ENCODE measurements at places on chromosomes 7 and 10.

GRCh38 chr7:79290841-79291497, 162.5 kb downstream of the MAGI2 start:
- DNase-seq, result no peak

DNA sequence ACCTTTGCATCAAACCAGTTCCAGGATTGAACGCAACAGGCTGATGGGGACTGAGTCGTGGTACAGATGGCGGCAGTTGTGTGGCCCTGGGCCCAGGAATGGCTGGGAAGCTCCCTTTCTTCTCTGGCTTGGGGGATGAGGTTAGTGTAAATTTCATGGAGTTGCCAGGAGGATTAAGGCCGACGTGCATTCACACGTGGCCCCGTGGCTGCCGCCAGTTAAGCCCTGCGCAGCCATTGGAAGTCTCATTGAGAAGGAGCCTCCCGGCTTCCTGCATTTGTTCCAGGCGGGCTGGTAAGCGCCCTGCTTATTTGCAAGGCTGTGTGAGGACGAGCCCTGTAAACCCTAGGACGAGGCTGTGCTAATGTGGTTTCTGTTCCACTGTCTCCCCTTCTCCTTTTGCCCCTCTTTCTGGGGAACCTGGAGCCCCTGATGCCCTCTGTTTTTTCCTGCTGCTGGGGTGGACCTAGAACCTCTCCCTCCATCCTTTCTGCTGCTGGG, 174.7 kb upstream of the TNRC18 start:
- no peak for DNase-seq

- no peak for DNase-seq
Measured at GRCh38 chr7:26959290-26959689, 94.9 kb upstream of the SKAP2 start.

DNA sequence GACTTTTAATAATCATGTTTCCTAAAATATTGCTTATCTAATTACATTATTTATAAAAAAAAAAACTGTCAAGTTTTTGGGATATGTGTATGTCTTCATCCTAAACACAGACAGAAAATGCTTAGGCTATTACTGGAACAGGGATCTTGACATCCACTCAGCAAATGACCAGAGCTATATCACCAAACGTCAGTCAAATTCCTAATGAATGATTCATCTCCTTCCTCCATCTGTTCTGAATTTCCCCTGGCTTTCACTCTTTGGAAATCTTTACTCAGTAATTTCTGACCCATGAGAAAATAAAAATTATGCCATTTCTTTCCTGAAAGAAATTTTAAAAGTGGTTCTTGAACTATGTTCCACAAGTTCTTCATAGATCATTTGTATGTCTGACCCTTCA, 552.4 kb upstream of the KCND2 start:
- no peak for DNase-seq

DNA sequence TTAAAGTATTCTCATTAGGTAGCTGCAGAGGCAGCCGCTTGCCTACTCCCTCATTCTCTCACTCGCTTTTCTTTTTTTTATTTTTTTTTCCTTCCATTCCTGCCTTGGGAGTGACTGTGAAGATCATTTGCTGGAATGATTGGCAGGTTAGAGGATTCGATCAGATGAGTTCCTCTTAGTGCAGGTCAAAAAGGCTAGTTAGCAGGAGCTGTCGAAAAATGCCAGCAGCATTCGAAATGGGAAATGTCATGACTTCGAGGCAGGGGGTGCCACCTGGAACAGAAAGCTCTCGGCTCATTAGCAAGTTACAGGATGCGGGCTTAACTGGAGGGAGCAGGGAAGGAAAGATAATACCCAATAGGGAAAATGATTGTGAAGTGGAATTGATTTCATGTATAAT, 137.5 kb upstream of the FZD1 start:
- no peak for DNase-seq

GRCh38 chr7:116984917-116985316, 31.6 kb downstream of the ST7 start:
- peak; percentile 66 for DNase-seq

DNA sequence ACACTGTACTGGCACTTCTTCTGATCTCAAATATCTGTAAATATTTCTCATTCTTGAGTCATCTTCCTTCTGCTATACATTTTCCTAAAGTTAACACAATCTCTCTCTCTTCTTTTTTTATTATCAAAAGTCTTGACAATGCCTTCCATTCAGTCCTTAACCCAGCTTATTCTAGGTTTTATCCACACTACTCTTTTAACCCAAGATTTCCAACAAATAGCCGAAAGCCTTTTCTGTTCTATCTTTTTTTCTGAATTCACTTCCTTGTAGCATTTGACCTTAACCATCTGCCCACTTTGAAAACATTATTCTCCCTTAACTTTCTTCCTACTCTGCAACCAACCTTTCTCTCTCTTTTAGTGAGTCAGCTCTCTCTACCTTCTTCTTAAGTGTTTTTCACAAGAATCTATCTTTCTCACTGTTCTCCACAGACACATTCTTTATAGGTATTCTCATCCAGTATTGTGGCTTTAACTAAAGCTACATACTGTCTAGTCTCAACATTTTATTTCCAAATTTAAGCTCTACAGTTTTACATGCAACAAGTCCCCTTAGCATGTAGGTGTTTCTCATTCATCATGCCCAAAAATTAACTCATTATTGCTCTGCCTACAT, 915.6 kb downstream of the KCNMA1 start:
- DNase-seq, result no peak

- DNase-seq, result no peak
Measured at GRCh38 chr10:6729071-6729774, 149.1 kb upstream of the PRKCQ start.

GRCh38 chr10:118495499-118495898, 99.9 kb downstream of the PRLHR start:
- no peak for DNase-seq

GRCh38 chr10:78910476-78910875, 158.3 kb upstream of the ZMIZ1 start:
- DNase-seq, result no peak

DNA sequence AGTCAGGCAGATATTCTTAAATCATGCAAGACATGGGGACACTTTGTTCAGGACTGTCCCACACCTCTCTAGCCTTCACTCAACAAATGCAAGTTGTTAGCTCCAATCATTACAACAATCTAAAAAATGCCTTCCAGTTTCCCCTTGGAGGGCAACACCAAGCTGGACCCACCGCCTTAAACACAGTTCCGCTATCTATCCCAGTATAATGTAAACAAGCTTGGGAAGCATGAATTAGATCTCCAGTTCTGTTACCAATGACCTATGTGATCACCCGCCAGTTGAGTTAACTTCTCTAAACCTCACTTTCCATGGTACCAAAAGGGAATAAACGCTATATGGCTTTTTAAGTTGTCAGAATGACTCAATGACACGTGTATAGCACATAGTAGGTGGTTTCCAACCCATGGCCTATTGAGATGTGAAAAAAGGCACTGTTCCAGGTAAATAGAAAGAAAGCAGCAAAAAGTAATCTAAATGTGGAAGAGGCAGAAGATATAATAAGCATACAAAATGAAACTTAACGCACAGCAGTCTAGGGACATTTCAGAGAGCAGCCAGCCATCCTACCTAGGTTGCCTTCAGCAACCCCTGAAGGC, 2.4 kb upstream of the REEP3 start:
- no peak for DNase-seq

DNA sequence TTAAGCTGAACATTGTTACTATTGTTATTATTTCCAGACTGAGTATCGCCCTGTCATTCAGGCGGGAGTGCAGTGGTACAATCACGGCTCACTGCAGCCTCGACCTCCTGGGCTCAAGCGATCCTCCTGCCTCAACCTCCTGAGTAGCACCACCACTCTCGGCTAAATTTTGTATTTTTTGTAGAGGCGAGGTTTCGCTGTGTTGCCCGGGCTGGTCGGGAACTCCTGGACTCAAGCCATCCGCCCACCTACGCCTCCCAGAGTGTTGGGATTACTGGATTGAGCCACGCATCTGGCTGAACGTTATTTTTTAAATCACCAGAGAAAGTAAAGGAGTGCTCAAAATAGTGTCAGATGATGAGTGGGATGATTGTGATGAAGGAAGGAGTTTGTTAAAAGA, 1.4 kb upstream of the HNRNPF start:
- DNase-seq, result no peak

DNA sequence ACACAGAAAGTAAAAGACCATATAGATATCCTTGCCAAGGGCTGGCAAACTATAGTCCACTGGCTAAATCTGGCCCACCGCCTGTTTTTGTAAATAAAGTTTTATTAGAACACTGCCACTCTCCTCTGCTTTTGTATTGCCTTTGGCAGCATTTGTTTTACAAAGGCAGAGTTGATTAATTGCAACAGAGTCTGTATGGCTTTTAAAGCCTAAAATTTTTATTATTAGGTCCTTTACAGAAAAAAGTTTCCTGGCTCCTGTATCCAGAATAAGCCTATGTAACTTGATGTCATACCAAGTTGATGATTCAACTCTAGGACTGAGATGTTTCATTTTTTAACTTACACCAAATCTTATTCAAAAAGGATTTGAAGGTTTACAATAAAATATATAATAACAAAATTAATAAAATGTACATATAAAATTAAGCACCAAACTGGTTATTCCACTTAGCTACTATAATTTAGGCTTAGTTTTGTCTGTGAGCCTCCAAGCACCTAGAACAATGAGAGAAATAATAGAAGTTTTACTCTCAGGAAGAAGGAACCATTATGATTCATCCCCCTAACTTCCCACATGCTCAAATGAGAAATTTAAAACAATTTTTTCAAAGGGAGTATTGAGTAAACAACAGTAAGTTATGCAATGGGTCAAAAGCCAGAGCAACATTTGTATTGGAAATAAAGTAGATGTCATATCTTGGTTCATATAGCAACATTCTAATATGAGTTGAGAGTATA, 31.9 kb downstream of the CPED1 start:
- no peak for DNase-seq

DNA sequence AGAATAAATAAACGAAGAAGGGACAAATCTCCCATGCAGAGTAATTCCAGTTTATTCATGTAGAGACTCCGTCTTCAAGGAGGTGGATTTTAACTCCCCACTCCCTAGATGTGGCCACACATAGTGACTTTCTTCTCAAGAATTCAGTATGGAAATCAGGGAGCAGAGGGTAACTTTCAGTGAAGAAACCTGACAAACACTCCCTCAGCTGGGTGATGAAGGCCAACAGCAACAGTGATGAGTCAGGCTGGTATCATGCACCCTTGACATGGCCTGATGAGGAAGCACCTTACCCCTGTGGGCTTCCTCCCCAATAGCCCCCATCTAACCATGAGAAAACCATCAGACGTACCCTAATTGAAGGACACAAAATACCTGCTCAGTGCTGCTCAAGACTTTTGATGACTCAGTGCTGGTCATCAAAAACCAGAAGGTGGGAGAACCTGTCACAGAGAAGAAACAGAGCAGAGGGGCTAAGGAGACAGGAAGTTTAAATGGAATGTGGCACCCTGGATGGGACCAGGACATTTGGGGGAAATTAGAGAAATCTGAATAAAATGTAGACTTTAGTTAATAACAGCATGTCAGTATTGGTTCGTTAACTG, 50.6 kb downstream of the ADAMTS14 start:
- DNase-seq, result no peak

DNA sequence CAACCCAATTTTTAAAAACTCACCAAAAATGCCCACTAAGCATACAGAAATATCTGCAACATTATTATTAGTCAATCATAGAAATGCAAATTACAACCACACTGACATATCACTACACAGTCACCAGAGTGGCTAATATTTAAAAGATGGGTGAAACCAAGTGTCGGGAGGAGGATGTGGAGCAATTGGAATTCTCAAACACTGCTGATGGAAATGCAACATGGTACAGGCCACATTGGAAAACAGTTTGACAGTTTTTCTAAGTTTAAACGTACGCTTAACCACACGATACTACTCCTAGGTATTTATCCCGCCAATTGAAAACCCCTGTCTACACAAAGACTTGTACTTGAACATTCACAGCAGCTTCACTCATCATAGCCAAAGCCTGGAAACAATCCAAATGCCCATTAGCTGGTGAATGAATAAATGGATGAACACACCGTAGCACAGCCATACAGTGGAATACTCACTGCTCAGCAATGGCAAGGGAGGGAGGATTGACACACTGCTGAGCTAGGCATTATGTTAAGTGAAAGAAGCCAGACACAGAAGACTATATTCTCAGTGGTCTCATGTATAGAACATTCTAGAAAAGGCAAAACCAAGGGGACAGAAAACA, 16.3 kb downstream of the GCK start:
- no peak for DNase-seq

DNA sequence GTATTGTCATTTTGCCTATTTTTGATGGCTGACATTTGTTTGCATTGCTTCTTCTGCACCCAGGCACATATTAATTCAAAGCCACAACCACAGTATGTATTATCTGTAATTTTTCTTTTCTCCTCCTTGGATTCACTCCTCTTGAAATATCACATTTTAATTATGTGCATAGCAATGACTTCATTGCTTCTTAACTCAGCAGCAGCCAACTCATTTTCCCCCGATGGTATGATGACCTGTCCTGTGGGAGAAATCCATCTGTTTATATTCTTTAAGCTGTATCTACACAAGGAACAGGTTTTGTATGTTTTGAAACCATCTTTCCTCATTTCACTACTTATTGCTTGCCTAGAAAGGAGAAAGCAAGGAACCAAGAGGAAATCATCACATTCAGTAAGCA, 588.8 kb downstream of the INHBA start:
- DNase-seq, result no peak

GRCh38 chr10:116526219-116526618, 19.5 kb upstream of the PNLIP start:
- DNase-seq, result no peak

DNA sequence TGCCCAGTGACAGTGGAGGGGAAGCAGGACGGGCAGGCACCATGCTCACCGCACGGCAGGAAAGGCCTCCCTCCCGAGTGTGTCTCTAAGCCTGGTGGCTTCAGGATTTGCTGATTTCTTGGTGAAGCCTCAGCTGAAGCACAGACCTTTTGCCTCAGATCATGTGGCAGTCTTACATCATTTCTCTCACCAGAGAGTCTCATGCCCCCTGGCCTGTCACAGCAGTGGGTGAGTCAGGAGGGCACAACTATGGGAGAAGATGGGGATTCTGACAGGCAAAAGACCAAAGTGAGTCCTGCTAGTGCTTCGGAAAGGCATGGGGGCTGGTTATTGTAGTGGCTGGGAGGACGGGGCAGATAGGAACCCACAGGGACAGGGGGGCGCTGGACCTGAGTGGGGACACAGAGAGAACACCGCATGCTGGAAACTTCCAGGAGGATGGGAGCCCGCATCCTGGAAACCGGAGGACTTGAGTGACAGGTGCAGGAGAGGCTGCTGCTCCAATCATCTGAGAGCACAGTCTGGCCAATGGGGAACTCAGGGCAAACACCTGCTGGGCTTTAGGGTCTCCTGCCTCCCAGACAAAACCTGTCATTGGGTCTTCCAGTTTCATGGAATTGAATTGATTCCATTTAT, 166.8 kb downstream of the ADARB2 start:
- DNase-seq, result no peak

Measured in natural killer cell (primary cell).